ENCODE measurements at places on chromosomes 16 and 17. TPM values are rescaled to one million over a fixed set of nuclear protein-coding genes. Genes with fewer than 3 reads are reported as not detected.
A peak's percentile ranks its signal among the peaks of the same experiment; 100 is the strongest.

The WNK4 gene
- total RNA-seq = 0.12 TPM

DNA sequence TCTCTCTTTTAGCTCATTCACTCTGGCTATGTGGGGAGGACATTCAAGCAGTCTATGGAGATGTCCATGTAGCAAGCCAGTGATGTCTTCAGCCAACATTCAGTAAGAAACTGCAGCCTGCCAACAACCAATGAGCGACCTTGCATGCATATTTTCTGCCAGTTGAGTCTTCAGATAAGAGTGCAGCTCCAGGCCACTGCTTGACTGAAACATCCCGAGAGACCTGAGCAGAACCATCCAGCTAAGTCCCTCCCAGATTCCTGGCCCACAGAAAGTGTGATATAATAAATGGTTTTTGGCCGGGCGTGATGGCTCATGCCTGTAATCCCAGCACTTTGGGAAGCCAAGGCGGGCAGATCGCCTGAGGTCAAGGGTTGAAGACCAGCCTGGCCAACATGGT is 10.5 kb upstream of the C17orf58 start:
- no peak for DNase-seq

The KRTAP3-1 gene
- not detected for total RNA-seq

DNA sequence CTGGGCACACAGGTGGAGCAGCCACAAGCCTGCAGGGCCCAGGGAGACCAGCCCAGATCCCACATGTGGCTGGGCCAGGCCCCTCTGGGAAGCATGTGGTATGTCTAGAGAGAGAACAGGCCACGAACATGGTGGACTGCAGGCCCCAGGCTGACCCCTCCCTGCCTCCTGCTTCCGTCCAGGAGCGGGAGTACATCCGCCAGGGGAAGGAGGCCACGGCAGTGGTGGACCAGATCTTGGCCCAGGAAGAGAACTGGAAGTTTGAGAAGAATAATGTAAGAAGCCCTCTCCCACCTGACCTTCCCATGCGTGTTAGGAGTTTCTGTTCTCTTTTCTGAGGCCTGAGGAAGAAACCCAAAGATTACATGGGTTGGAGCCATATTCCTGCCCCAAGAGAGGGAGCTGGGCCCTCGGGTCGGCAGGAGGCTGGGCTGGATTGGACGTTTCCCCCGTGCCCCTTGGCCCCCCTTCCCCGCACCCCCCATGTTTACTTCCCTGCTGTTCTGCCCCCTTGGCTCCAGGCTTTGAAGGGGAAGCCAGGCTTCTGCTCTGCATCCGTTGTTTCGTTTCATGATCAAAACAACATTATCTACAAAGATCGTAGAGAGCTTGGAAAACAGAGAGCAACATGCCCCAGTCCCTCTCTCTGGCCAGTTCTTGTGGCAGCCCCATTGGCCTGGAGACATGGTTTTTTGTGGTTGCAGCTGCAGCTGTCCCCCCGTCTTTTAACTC is 5.7 kb upstream of the TCAP start:
- no peak for DNase-seq

- no peak for DNase-seq
Observed at GRCh38 chr16:75216127-75216526, 2.7 kb upstream of the CTRB1 start.

DNA sequence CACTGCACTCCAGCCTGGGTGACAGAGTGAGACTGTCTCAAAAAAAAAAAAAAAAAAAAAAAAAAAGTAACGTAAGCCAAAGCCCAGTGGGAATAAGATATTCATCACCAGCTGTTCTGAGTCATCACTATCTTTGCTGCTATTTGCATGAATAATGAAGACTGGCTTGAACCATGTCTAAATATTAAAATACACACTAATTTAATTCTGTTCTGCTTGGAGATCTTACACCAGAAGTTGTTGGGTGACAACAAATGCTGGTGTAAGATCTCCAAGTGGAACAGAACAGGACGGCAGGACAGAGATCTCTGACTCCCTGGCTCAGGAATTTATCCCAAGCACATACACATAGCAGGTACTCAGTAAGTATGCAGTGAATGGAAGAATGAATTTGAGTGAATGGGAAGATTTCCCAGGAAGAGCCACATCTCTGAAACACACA is 19.6 kb downstream of the DNAH17 start:
- DNase-seq = no peak

The MT1E gene
- total RNA-seq = 136 TPM

DNA sequence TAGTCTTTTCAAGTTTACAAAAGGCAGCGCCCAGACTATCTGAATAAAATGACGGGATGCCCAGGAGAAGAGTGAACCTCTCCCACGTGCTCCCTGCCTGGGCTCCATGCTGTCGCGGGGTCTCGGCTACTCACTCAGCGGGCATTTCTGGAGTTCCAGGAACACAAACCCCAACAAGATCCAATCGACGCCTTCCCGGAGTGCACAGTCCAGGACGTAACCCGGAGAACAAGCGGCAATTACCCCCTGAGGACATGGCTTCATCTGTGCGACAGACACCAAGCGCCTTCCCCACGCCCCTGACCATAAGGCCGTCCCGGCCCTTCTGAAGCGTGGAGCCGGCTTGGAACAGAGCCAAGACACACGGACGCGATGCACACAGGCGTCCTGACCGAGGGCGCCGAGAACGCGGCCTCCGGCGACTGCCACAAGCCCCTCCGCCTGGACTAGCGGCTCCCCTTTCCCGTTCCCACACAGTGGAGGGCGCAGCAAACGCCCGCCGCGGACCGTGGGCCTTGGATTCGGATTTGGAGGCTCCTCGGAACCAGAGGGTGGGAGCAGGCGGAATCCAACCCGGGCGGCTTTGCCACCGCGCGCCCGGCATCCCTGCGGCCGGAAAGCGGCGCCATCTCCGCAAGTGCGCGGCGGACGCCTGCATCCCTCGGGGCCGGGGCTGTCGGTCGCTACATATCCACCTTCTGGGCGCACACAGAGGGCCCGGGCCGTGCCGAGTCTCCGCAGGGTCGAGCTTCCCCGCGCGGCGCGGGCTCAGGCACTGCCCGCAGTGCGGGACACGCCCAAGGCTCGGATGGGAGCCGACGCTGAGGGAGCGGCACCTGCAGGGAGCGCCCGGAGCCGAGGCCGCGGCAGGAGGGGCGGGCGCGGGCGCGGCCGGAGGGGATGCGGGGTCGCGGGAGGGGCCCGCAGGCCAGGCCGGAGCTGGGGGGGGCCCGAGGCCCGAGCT is 725 bp downstream of the ABCA3 start:
- DNase-seq = peak; percentile 86

The LRRC75A gene
- 1.3 TPM for total RNA-seq

Data from activated CD4-positive, alpha-beta T cell treated with anti-CD3 and anti-CD28 coated beads, Interleukin-2, amount 10 ng/mL, durations not matched to agents 24 days and 14 days (primary cell).